ENCODE measurements at places on chromosomes 1 and 21. TPM values are rescaled to one million over a fixed set of nuclear protein-coding genes. Genes with fewer than 3 reads are reported as not detected.

Gene EIF2D
- total RNA-seq, result 53.8 TPM

- no peaks in the 10 kb centered on the region for H3K4me1 ChIP-seq
- DNase-seq, result no peak
- H3K36me3 ChIP-seq, result no peaks in the 10 kb centered on the region
- H3K27me3 ChIP-seq, result no peaks in the 10 kb centered on the region
- no peak overlapping the region for H3K4me3 ChIP-seq
Measured at GRCh38 chr1:88216441-88216840, 467.6 kb upstream of the PKN2 start.

GRCh38 chr1:54407154-54407403 is 885 bp upstream of the SSBP3 start:
- peak overlapping the region; percentile 47 for H3K27ac ChIP-seq
- H3K36me3 ChIP-seq, result peaks cover 31% of the 10 kb centered on the region
- no peaks in the 10 kb centered on the region for H3K27me3 ChIP-seq
- no peak for DNase-seq
- H3K4me1 ChIP-seq, result peaks cover 44% of the 10 kb centered on the region

- H3K27ac ChIP-seq, result no peak overlapping the region
- DNase-seq, result no peak
- H3K36me3 ChIP-seq, result no peaks in the 10 kb centered on the region
- no peaks in the 10 kb centered on the region for H3K4me1 ChIP-seq
Measured at GRCh38 chr21:31041295-31042079, 3.2 kb upstream of the KRTAP19-8 start.

- no peaks in the 10 kb centered on the region for H3K27me3 ChIP-seq
- no peak for DNase-seq
- H3K4me3 ChIP-seq, result no peak overlapping the region
- peaks cover 13% of the 10 kb centered on the region for H3K36me3 ChIP-seq
Measured at GRCh38 chr1:36132029-36132428, 7.0 kb upstream of the COL8A2 start.

DNA sequence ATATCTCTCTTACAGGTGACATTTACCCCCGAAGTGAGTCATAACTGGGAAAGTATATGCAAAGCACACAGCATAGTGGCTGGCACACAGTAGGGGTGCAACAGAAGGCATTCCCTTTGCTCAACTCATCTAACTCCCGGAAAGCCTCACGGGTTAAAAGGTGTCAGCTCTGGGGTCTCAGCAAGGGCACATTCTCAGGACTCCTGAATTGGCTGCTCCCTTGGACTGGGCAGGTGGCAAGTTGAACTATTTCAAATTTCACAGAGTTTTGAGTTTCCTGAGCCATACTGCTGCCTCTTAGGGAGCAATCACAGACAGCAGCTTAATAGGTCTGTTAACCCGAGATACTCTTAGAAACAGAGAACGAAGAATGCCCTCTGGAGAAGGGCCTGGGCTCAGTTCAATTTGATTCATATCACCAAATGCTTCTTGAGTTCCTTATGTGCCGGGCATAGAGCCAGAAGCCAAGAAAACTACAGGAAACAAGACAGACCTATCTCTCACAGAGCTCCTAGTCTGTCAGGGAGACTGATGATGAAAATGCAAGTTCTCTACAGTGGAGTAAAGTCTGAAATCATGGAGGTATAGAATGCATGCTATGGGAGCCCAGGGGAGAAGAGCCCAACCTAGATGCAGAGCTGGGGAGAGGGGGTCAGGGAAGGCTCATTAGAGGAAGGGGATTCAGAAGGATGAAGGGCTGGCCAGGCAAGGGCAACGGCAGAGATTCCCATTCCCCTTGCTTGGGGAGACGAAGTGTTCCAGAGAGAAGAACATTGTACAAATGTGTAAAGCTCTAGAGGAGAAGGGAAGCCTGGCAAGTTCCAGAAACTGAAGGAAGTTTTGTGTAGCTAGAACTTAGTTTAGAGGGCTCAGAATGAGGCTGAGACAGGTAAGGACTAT is 143.9 kb upstream of the HMGB4 start:
- no peaks in the 10 kb centered on the region for H3K27me3 ChIP-seq
- DNase-seq, result no peak
- H3K27ac ChIP-seq, result no peak overlapping the region
- H3K4me1 ChIP-seq, result no peaks in the 10 kb centered on the region

All from SJSA1 (cell line).